Lower lobe of right lung (tissue), 2 donors: ENCODE measurements at places on chromosomes 11 and 22. TPM values are rescaled to one million over a fixed set of nuclear protein-coding genes. Genes with fewer than 3 reads are reported as not detected.

DNA sequence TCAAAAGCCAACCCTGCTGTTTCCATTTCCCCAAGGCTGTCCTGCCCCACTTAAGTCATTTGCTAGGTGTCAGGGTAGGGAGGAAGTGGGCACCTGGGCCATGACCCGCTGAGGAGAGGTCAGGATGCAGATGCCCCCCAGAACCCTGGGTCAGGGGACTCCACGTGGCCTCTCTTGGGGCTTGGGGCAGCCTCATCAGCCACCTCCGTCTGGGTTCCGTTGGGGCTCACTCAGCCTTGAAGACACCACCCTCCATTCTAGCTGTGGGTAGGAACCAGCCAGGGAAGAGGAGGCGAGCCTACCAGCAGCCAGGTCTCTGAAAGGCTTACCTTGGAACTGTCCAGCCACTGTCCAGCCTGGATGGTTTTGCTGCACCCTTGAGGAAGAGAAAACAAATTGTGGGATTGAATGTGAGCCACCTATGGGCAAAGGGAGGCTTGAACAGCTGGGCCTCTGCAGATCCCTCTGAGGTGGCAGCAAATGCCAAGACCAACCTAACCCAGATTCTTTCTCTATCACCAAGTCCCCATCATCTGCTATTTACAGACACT is 2.5 kb downstream of the APOL4 start:
- DNase-seq: no peak

GRCh38 chr11:69703768-69704507 is at the start of gene FGF19:
TSS of gene FGF19 (minus strand) at chr11:69704022. CDS start at chr11:69703876, 146 bp downstream.
- DNase-seq: no peak

DNA sequence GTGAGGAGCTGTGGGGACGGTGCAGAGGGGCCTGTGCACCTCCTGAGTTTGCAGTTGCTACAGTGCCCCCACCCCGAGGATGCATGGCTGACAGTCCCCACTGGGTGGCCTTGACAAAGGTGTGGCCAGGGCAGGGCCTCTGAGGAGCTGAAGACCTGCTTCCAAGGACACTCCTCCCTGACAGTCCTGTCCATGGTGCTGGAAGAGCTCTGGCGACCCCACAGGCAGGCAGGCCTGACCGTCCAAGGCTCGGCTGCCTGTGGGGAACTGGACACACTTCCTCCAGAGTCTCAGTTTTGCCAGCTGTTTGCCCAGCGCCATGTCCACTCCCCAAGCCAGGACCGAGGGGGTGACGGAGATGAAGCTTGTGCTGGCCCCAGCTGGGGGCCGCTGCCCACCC is 32.7 kb downstream of the BRSK2 start:
- no peak for DNase-seq

- no peak for DNase-seq
Measured at GRCh38 chr11:87326594-87326993, 288.9 kb downstream of the TMEM135 start.

DNA sequence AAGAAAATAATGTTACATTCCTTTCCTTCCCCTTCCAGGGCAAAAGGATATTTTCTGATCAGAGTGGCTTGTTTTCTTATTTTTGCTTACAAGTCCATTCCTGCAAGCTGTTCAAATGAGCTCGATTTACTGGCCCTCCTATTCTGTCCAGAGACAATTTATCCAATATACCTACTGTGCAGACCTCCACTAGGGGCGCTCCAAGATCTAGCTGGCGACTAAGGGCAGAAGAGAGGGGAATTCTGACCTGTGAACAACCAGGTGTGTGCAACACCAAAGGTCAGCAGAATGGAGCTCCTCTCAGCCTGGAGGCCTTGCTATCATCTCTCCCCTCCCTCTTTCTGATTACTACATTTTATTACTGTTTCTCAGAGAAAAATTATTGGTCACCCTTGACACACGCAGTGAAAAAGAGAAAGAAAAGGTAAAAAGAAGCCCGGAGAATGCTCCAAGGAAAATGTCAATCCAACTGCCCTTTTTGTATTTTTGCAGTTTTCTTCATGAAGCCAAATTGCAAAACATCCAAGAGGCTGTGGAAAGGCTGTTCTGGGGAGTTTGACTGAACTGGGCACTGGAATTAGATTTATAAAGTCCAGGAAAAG is 3.2 kb downstream of the SEZ6L start:
- no peak for DNase-seq

The PIH1D2 gene
- 6.4 TPM for total RNA-seq

DNA sequence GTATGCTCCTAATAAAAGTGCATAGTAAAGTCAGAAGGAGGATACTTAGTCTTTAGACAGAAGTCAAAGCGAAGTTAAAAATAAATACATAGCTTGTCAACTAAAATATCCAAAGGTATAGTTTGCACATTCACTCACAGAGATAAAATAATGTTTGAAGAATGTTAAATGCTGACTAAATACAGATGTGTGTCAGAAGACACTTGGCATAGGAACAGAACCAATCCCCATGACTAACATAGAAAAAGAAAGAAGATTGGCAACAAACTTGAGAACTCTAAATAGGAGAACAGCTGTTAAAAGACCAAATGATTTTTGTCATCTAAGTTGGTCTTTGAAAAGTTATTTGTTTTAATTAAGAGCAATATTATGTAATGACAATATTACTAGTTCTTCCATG is 1172.1 kb upstream of the RAG2 start:
- DNase-seq: no peak

DNA sequence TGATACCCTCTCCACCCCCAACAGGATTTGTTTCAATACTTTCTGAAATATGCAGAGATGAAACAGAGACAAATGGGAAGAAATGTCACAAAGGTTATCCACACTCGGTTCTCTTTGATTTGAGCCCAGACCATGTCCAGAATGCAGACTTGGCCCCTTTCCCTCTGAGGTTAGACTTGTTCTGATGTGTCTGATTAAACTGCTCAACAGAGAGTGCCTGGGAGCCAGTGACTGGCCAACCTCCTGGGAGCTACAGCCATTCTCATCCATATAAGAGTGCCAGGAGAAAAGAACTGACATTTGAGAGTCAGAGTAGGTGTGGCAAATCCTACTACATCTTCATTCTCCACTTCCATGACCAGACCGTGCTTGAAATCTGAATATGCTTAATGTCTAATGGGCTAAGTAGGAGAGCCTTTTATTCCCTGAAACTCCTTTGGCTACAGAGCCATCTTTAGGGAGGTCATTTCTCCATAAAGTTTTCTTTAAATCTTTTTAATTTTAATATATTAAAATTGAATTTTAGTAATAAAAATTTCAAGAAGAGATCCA is 201.4 kb downstream of the BLID start:
- no peak for DNase-seq

- DNase-seq: no peak
Measured at GRCh38 chr22:29121124-29121523, 48.3 kb downstream of the KREMEN1 start.

The HOATZ gene
- total RNA-seq: 15.0 TPM

- no peak for DNase-seq
Measured at GRCh38 chr11:46952553-46952952, 16.0 kb downstream of the CSTPP1 start.

DNA sequence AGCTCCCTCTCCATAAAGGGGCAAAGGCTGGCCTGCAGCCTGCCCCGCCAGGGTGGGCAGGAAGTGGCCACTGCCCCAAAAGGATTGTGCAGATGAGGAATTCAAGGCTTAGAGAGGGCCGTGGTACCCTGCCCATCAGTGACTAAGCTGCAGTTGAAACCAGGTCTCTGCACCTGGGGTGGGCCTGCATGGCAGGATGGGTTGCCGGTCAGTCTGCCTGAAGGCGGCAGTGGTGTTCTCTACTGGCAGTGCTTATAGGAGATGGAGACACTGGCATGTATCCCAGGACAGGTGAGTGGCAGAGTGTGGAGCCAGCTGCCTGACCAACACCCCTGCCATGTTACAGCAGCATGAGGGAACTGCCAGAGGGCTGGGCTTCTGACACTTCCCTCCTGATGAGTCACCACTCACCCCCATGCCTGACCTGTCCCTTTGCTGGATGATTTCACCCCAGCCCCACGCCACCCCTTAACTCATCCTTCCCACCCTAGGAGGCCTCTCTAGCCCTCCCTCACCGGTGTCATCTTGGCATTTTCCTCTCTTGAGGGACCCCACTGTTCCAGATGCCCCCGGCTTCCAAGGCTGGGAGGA is 70.2 kb upstream of the LMO1 start:
- DNase-seq: no peak

The IRAG1 gene
- total RNA-seq: 12.9 TPM

- DNase-seq: no peak
Measured at GRCh38 chr11:26901162-26901561, 92.8 kb upstream of the FIBIN start.

The HMGXB4 gene
- 15.6 TPM for total RNA-seq

- DNase-seq: no peak
Measured at GRCh38 chr11:33723238-33723881, 12.9 kb downstream of the CD59 start.

The MUC6 gene
- 0.09 TPM for total RNA-seq

DNA sequence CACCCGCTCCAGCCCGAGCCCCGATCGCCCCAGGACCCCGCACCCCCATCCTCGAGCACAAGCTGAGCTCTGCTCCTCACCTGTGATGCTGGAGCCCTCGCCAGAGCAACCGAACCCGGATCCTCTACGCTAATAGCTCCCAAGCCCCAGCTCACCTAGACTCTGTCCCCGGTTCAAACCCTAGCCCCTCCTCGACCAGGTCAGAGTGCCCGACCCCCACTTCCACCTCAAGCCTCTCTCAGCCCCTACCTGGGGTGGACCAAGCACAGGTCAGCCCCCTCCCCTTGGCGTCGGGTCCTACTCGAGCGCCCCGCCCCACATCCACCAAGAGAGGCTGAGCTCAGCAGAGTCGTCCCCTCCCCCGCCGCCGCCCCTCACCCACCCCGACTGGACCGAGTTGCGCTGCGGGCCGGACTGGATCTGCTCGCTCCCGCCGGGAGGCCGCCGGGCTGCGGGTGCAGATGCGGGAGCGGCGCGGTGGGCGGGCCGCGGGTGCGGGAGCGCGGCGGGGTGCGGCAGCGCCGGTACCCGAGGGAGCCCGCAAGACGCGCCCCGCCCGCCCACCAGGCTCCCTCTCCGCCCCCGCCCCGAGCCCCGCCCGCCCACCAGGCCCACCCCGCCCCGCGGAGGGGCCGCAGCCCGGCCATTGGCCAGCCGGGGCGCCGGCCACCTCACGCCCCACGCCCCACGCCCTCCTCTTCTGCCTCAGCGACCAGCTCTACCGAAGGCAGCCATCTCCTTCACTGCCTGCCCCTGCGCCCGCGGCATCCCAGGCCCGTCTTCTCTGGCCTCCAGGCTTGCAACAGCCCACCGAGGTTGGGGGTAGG is 577 bp upstream of the DKK3 start:
- peak; percentile 48 for DNase-seq

GRCh38 chr11:3159296-3160190 is 5.6 kb downstream of the OSBPL5 start:
- DNase-seq: peak; percentile 76

The GPR137 gene
- total RNA-seq: 37.7 TPM

GRCh38 chr11:135073870-135074269 is 661.8 kb upstream of the B3GAT1 start:
- no peak for DNase-seq

GRCh38 chr11:115345361-115345760 is 158.9 kb downstream of the CADM1 start:
- DNase-seq: no peak

DNA sequence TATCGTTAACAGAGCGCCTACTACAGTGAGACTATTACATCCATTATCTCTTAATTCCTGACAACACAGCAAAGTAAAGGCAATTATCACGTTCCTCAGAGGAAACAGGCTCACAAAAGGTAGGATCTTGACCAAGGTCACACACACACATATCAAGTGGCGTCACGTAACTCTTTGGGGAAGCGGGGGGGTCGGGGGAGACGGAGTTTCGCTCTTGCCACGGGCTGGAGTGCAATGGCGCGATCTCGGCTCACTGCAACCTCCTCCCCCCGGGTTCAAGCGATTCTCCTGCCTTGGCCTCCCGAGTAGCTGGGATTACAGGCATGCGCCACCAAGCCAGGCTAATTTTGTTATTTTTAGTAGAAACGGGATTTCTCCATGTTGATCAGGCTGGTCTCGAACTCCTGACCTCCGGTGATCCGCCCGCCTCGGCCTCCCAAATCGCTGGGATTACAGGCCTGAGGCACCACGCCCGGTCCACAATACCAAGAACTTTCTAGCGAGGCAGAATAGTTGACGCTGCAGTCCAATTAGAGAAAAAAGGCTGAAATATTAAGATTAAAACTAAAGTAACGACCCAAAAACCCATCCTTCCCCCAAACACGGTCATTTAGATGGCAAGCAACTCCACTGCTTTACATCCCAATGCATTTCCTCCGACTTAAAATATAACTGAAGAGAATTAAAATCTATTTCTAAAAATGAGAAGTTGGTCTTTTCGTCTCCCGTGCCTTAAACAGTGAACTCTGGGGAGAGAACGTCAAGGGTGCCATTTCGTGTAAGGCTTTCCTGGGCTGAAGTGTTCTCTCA is 1.2 kb downstream of the DDX17 start:
- peak; percentile 80 for DNase-seq

The UPK3A gene
- total RNA-seq: not detected

GRCh38 chr11:93710239-93710638 is 31.1 kb downstream of the TAF1D start:
- DNase-seq: no peak

The POU2AF2 gene
- not detected for total RNA-seq

GRCh38 chr22:37137131-37137530 is 12.6 kb downstream of the IL2RB start:
- no peak for DNase-seq

DNA sequence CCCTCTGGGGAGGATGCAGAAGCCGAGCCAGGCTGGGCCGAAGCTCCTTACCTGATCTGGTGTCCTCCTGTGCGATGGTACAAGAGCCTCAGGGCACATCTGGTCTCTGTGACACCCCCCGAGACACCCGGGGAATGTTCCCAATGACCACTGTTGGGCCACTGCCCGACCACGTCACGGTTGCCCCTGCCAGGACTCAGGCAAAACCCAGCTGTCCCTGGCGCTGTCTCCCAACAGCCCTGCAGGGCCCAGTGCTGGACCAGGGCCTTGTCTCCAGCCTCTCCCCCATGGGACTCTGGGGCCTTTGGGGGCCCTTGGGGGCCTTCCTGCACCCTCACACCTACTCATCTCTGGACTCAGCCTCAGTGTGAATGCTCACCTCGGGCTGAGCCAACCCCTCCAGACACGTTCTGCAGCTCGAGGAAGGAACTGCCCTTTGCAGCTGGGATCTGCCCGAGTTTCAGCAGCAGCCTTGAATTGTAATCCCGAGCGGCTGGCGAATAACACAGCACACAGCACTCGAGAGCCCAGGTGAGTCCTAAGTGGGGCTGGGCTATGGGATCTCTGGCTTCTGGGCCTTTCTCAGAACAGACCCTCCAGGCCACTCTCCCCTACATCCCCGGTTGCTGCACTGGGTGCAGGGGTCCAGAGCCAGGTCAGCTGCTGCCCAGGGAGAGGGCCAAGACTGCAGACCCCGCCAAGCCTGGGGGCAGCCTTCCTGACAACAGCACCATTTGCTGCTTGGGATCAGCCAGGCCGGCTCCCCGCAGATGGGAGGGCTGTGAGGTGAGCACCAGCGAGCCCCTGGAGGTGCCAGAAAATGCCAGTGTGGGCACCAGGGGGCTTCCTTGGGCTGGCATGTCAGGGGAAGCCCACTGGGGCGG is 39.8 kb downstream of the RTN4R start:
- no peak for DNase-seq

The CNGA4 gene
- 3.8 TPM for total RNA-seq

GRCh38 chr11:82577246-82577645 is 156.4 kb downstream of the FAM181B start:
- no peak for DNase-seq
